Mucosa of gallbladder (tissue), 1 donor: ENCODE measurements at places on chromosomes 5 and 9. TPM values are rescaled to one million over a fixed set of nuclear protein-coding genes. Genes with fewer than 3 reads are reported as not detected.
A peak's percentile ranks its signal among the peaks of the same experiment; 100 is the strongest.

- no peak for DNase-seq
These were observed 75.7 kb downstream of the PIP5K1B start for GRCh38 chr9:68780720-68781119.

GRCh38 chr5:153981905-153982605 lies 56.7 kb downstream of the FAM114A2 start:
- no peak for DNase-seq

GRCh38 chr5:171600741-171601265 lies 181.4 kb downstream of the FGF18 start:
- DNase-seq = peak; percentile 12

- no peak for DNase-seq
These were observed 39.2 kb downstream of the SHC3 start for GRCh38 chr9:89139455-89139854.

DNA sequence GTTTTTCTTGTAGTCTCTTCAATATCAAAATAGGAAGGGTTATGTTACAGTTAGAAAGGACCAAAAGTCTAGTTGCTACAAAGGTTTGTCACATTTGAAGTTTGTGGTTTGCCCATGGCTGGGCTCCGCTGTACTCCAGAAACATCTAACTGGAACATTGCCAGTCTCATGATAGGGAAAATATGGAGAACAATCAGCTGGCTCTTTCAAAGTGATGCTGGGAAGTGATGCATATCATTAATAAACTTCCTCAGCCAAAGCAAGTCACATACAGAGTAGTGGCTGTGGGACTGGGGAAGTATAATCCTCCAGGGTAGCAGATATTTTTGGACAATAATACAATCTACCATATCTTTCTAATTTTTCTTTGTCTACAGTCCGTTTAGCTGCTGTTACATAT lies 8.8 kb downstream of the BTF3 start:
- DNase-seq = no peak

- no peak for DNase-seq
These were observed 4.2 kb downstream of the SKP2 start for GRCh38 chr5:36156121-36156601.

- DNase-seq = peak; percentile 51
These were observed 1.8 kb downstream of the RNF130 start for GRCh38 chr5:180069589-180070247.

- no peak for DNase-seq
These were observed 39.8 kb downstream of the BARHL1 start for GRCh38 chr9:132622159-132622558.

DNA sequence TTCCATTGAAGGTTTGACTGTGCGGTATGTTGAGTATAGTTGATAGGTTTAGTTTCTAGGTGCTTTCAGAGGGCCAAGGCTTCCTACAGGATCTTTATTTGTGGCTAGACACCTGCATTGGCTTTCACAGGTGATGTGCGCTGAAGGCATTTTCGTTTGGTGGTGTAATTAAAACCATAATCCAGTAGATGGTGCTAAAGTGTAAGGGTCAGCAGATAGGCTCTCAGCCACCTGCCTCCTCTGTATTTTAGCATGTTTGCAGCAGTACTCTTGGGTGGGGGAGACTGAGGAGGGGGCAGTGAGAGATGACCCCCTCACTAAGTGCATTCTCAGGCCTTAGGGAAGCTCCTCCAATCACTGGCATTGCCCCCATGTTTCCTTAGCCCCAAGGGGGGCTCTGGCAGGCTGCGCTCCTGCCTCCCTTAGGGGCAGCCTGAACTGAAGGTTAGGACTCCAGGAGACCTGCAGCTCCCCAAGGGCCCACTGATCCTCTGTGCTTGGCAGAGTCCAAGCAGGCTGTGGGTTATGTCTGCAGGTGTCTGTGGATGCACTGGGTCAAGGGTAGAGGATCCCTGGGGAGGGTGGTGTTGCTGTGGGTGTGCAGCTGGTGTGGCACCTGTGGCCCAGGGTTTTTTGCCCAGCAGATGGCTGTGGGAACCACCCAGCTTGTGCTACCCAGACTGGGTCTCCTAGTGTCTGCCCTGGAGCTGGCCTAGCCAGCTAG lies 23.4 kb downstream of the CDK20 start:
- DNase-seq = no peak

DNA sequence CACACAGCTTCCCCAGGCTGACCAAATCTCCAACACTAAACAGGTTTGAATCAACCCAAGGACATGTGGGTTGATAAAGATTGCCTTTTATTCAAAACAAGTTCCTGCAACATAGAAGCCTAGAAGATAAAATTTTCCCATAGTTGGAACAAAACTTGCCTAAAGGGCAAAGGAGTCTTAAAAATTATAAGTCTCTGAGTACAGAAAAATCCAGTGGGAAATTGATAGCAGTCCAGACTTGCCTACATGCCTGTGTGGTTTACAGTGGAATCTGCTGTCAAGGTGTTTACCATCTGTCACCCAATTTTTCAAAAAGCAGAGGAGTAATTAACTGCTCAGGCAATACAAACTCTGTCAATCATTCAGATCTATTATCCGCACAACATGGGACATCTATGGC lies 168.2 kb downstream of the PPP2R2B start:
- DNase-seq = no peak

- DNase-seq = no peak
These were observed 6.3 kb downstream of the DAPK1 start for GRCh38 chr9:87503927-87504326.

Gene SHISAL2B
- not detected for total RNA-seq

Gene CDH9
- total RNA-seq = not detected

DNA sequence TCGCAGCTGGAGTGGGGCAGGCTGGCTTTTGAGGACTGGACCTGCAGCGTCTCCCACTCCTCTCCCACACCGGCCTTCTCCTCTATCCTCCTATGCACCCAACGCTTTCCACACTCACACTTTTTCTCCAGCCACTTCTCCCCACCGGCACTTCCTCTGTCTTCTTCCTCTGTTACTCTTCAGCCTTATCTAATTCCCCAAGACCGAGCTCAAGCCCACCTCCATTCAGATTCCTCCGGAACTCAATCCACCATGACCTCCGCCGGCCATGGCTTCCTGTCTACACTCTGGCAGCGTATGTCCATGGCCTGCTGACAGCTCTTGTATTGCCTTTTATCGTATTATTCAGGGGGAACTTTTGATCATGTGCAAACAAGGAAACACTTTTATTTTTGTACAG lies 545 bp upstream of the OR2V1 start:
- DNase-seq = no peak

DNA sequence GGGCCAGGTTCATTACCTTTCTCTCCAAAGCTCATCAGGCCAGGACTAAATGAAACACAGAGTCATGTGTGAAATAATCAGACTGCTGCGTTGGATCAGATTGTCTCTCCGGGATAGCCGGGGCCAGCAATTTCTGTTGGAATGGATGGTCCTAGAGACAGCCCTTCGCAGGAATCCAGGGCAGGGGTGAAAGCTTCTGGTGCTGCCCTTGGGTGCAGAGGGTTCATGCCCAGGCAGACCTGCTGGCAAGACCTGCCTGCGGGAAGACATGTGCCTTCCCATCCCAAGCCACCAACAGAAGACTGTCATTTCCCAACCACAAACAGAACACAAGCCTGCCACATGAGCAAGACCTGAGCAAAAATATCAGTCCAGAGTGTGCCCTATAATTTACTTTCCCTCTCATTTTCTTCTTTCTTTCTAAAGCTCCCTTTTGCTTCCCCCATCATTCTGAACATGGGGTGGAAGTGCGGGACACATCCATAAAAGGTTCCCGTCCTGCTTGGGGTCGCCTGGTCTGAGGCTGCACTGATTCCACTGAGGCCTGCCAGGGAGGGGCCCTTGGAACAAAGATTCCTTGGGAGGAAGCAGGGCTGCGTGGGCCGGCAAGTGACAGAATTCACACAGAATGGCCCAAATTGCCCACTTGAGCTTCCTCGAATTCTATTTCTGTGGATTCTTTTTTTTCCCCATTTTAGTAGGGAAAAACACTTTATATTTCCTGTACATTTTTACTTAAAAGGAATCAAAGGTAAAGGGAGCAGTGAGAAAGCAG lies 57.3 kb downstream of the UBE2QL1 start:
- no peak for DNase-seq

- no peak for DNase-seq
These were observed 376.5 kb upstream of the DAB2 start for GRCh38 chr5:39801306-39801705.

GRCh38 chr5:102089883-102090282 lies 206.2 kb downstream of the SLCO4C1 start:
- no peak for DNase-seq

DNA sequence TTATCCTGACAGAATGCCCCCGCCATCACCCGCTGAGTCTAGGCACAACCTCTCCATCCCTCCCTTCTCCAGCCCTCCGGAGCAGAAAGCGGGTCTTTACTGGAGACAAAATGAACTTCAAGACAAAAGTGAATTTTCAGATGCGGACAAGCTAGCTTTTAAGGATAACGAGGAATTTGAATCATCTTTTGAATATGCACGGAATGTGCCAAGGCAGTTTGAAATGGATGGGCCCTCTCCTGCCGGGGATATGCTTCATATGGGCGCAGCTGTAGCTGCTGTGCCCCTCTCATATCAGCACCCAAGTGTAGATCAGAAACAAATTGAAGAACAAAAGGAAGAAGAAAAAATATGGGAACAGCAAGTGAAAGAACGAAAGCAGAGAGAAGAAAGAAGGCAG lies 37.5 kb downstream of the CPLANE1 start:
- DNase-seq = no peak

- DNase-seq = no peak
These were observed 3.2 kb upstream of the ANXA1 start for GRCh38 chr9:73148447-73148937.

DNA sequence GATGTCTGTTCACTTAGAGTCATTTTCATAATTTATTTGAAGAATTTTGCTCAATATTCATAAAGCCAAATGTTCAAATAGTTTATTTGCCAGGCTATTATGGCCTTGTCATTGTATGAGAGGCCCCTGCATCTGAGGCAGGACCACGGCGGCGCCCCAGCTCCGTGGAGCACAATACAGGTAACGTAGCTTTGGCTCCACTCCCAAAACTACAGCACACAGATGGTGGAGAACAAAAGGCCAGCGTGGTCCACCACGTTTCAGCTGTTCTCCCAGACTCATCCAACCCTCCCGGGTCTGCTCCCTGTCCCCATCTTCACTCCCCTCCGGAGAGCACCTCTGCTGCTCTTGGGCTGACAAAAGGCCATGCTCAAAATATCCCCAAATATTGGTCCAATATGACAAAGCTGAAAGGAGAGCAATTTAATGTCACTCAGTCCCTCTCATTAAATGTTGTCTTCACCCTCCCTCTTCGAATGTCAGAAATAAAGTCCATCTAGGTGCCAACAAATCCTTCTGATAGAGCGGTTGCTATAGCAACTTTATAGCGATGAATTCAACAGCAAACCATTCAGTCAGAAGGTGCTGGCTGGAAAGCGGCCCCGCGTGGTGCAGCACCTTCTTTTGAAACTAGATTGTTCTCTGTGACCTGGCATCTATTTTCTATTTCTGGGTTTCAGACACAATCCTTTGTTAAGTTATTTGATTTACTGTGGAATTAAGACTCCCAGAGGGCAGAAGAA lies 504.3 kb downstream of the ARHGEF28 start:
- no peak for DNase-seq

DNA sequence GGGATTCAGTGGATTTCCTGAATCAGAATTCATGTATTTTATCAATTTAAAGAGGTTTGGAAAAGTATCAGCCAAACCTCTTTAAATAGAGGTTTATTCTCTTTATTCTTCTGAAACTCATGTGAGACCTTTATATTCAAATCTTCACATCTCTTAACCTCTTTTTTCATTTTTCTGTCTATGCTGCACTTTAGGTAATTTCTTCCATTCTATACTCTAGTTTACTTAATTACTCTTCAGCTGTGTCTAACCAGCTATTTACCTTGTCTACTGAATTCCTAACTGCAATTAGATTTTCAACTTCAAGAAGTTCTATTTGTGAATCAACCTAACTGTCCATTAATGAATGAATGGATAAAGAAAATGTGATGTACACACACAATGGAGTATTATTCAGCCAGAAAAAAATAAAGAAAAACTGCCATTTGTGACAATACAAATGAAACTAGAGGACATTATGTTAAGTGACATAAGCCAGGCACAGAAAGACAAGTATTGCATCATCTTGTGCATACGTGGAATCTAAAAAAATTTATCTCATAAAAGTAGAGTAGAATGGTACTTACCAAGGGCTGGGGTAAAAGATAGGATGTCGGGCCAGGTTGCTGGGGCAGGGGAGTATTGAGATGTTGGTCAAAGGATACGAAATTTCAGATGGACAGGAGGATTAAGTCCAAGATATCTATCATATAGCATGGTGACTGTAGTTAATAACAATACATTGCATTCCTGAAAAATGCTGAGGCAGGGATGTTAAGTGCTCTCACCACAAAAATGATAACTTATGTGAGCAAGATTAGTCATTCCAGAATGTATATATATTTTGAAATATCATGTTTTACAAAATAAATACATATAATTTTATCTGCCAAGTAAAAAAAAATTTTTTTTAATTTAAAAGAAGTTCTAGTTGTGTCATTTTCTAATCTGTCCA lies 129.5 kb upstream of the LRRTM2 start:
- DNase-seq = no peak

- no peak for DNase-seq
These were observed at the start of gene PCDHB1 for GRCh38 chr5:141050622-141051520. Gene PCDHB1 (plus strand): TSS chr5:141051374. CDS start chr5:141051471, 97 bp downstream.

Gene ANGPTL2
- 55.2 TPM for total RNA-seq

DNA sequence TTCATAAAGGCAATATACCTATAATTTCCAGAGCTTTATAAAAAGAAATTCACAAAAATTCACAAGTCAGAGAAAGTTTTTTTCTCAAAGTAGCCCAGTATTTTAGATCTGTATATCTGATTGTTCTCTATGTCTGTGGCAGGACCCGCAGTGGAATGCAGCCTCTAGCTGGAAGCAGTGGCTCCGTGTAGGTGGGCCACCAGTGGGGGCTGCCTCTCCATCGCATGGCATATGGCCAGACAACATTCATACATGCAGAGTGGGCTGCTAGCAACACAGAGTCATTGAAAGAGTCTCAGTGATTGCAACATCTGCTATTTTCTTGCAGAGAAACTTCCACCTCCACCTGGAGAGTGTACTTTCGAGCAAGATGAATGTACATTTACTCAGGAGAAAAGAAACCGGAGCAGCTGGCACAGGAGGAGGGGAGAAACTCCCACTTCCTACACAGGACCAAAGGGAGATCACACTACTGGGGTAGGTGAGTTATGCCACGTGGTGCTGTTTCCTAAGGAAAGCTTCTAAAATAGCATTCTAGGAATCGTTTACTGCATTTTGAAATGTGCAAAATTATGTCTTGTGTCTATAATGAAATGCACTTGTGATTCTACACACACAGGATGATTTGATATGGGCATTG lies 88.5 kb upstream of the SMC5 start:
- no peak for DNase-seq

Gene PCDHB15
- total RNA-seq = 3.6 TPM

Gene LHX3
- total RNA-seq = not detected

- no peak for DNase-seq
These were observed 113.0 kb downstream of the BASP1 start for GRCh38 chr5:17330386-17330785.

- no peak for DNase-seq
These were observed 32.5 kb downstream of the RXRA start for GRCh38 chr9:134358662-134359319.

Gene RAB14
- total RNA-seq = 72.3 TPM

Gene SLC6A7
- not detected for total RNA-seq

Gene PCDHGB7
- 15.5 TPM for total RNA-seq

Gene PTGES2
- 61.5 TPM for total RNA-seq
